Right ventricle myocardium inferior (tissue), 1 donor: ENCODE measurements at places on chromosomes 16 and 17. TPM values are rescaled to one million over a fixed set of nuclear protein-coding genes. Genes with fewer than 3 reads are reported as not detected.

The BCL6B gene
- total RNA-seq = 14.0 TPM

GRCh38 chr16:3520413-3520812, 19.6 kb downstream of the CLUAP1 start:
- no peak for DNase-seq

- DNase-seq = no peak
Measured at GRCh38 chr16:19746561-19746960, 28.5 kb downstream of the IQCK start.

- peak; percentile 11 for DNase-seq
Measured at GRCh38 chr16:84916850-84917249, 94.5 kb downstream of the ZDHHC7 start.

The RPRML gene
- total RNA-seq = not detected

The KCNAB3 gene
- 0.32 TPM for total RNA-seq

The TMEM100 gene
- total RNA-seq = 17.0 TPM

The ARHGAP27 gene
- total RNA-seq = 34.4 TPM

DNA sequence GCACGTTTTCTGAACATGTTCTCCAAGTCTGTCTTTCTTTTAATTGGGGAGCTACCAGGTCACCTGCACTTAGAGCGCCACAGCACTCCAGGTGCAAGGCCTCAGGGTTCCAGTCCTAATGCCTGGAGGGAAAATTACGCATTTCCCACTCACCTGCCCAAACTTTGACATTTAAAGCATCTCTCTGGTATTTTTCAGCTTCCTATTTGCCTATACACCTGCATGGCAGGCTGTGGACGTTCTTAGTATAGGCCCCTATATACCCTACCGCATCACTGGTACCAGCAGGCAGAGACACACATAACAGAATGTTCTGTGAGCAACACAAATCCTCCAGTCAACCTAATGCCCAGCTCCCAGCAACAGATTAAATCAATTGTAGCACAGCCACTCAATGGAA, 213.3 kb downstream of the MRTFB start:
- no peak for DNase-seq

- no peak for DNase-seq
Measured at GRCh38 chr17:43547189-43547550, 1.0 kb upstream of the ETV4 start.

DNA sequence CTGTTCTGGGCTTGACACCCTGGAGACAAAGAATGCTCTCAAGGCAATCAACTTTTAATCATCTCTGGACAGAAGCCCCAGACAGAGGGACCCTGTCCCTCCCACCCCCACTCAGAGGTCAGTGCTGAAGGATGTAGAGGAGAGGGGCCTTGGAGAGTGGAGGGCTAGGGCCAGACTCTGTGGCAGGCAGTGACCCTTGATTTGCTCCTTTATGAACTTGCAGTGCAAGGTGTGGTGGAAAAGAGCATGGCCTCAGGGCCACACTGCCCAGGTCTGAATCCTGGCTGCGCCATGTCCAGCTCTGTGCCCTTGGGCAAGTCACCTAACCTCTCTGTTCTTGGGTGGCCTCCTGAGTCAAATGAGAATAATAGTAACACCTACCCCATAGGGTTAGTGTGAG, 134.3 kb downstream of the TMEM132E start:
- no peak for DNase-seq

- DNase-seq = no peak
Measured at GRCh38 chr16:77775911-77776909, 12.2 kb upstream of the VAT1L start.

- no peak for DNase-seq
Measured at GRCh38 chr16:55077266-55077665, 146.6 kb downstream of the IRX5 start.

The ALDH3A1 gene
- not detected for total RNA-seq

DNA sequence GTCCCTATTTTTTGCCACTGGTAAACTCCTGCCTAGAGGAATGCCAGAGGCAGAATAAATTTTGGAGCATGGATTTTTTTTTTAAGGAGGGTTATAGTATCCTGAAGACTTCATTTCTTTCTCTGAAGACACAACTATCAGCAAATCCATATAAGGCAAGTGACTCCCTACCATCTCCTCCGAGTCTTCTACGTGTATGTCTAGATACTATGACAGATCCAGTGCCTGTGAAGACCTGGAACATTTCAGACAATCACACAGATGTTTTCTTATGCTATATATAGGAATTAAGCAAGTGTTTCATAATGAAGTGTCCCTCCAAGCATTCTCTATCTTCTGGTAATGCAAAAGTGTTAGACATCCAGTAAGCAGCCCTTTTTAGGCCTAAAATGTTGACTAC, 255.5 kb upstream of the TBX2 start:
- DNase-seq = no peak

GRCh38 chr16:59470556-59470955, 736.4 kb upstream of the GOT2 start:
- DNase-seq = no peak

DNA sequence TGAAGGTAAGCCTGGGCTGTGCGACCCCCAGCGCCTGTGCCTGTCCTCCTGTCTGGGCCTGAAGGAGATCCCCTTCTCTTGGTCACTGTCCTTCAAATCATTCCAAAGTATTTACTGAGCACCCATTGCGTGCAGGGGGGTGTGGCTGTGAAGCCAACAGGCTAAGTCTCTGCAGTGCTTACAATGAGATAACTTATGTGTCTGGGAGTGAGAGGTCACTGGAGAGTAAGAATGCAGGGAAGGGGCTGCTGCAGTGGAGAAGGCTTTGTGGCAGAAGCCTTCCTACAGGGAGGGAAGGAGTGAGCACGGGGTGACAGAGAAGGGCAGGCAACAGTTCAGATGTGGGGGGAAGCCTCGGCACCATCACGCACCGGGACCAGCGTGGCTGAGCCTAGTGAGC, 11.2 kb upstream of the SMIM5 start:
- DNase-seq = no peak

DNA sequence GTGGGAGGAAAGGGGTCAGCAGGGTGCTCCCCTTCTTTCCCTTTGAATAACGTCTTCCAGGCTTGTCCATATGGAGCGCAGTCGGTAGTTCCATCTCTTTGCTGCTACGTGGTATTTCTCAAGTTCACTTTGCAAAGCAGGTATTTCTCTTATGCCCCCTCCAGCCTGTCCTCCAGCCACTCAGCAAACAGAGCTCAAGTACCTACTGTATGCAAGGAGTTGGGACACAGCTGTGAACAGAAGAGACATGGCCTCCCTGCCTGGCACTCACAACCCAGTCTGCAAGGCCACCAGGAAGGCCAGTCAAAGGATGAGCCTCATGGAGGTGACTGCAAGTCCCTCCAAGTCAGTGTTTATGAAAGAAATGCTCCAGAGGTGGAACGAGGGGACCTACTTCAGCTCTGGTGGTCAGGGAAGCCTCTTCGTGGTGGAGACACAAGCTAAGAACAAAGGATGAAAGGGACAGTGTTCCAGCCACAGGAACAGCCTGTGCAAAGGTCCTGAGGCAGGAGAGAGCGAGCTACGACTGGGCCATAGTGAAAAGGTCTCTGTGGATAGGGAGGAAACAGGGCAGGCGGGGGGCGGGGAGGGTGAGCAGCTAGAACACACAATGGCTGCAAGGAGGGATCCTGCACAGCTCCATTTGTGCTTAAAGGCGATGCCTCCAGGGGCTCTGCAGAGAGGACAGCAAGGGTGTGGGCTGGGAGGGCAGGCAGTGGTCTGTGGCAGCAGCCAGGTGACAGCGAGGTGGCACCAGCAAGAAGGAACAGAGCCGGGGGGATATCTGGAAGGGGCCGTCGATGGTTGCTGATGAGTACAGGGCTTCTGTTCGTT, 32.6 kb downstream of the PPL start:
- no peak for DNase-seq

- peak; percentile 45 for DNase-seq
Measured at GRCh38 chr17:9221147-9221921, 200.0 kb downstream of the NTN1 start.

GRCh38 chr17:66713533-66714042, 121.3 kb upstream of the CACNG5 start:
- DNase-seq = no peak

- DNase-seq = peak; percentile 86
Measured at GRCh38 chr17:42101513-42102292, 3.4 kb upstream of the ZNF385C start.

DNA sequence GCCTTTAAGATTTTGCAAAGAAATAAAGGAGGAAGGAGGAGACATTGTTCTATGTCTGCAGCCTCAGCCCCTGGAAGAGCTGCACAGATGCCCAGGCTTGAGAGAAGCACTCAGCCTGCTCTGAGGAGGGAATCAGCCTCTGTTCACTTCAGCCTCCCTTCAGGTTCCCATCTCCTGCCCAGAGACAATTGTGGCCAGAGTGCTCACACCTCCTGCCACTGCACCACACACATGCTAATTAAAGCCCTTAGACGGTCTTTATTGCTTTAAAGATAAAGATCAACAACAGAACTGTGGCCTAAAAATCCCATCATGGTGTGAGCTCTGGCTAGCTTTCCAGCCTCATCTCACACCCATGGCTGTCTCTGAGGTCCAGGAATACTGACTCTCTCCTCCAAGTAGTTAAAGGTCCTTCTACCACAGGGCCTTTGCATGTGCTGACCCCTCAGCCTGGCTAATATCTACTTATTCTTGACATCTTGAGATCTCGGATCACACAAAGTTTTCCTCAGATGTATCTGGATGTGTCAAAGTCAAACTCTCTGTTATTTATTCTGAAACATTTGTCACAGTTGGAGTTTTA, 33.8 kb downstream of the CHD9NB start:
- no peak for DNase-seq

DNA sequence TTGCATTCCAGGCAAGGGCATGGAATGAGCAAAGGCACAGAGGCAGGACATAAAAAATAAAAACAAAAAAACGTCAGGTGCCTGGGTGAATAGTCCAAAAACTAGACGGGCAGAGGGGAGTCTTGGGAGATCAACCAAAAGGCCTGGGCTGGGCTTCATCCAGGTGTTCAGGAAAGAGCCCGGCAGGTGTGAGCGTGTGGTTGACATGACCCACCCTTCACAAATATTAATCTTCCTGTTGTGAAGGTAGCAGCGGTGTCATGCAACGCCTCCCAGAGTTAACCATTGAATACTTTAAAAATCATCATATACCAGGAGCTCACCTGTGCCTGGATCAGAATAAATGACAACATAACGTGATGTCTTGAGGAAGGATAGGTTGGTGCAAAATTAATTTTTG, 90.6 kb downstream of the USP22 start:
- DNase-seq = no peak

DNA sequence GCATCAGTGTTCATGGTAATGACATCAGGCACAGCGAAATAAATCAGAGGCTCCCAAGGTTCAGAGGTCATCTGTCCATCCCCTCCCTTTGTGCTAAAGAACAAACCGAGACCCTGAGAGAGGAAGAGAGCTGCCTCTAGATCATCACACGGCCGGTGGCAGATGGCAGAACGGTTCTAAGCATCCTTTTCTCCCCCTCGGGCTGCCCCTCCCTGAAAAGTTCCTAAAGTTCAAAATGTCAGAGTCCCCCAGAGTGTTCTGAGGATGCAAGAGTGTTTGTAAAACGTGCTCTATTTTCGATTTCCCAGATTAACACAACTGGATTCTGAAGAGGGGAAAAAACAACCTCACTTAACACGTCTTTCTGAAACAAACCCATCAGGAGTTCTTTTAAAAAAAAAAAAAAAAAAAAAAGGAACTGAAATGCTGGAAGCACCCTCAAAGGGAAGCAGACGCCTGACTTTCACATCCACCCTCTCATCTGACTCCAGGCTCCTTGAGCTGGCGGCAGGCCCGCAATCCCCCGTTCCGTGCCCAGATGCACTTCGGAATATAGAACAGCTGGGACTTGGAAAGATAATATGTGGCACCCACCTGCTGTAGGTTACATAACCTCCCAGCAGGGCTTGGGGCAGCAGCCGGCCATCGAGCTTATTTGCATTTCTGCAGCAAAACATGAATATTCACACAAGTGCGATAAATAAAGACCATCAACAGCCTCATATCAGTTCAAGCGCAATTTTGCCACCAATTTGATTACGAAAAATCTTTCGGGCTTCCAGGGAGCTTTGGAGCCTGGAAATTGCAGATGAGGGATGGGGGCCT, 115.5 kb upstream of the SMURF2 start:
- DNase-seq = peak; percentile 77

The NTN3 gene
- 0.19 TPM for total RNA-seq
